ENCODE measurements at places on chromosomes 7 and 10.

- DNase-seq, result no peak
These were observed 30.0 kb upstream of the C1GALT1 start for GRCh38 chr7:7152315-7152714.

GRCh38 chr10:3544561-3544960 is 240.4 kb downstream of the KLF6 start:
- DNase-seq, result no peak

DNA sequence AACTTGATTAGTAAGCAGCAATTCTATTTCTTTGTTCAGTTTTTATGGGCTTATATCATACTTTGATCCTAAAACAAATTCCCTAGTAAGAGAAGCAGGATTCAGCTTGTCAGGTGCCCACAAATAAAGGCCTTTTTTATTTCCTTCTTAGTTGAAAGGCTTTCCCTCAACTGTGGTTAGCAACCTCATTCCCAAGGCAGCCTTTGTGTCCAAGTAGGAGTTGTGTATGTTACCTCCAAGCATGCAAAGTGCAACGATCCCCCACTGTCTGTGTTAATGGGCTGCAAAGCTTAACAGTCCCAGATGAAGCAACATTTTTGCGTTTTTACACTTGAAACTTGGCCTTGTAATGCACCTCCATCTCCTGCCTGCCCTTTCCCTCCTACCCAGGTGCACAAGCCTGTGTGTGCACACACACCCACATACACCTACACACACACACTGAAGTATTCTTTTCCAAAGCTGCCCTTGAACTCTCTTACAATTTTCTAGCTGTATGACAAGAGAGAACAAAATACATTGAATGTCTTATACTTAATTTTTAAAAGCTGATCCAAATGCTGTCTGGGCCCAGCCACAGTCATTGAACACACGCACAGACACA is 278.2 kb downstream of the SNX13 start:
- no peak for DNase-seq

DNA sequence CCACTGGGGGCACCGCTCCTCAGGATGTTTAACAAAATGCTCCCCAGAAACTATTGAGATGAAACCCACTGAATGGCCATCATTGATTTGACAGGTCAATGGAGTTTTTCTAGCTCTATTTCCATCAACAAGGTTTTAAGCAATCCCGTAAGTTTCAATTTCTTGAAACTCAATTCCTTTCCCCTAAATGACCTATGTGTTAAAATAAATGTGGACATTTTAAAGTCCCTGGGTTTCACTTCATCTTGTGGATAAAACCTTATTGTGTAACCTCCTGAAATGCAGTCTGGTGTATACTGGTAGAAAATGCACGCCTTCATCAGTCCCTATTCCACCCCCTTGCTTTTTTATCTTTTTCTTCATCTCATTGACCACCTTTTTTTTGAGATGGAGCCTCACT is 8.9 kb upstream of the C7orf33 start:
- no peak for DNase-seq

DNA sequence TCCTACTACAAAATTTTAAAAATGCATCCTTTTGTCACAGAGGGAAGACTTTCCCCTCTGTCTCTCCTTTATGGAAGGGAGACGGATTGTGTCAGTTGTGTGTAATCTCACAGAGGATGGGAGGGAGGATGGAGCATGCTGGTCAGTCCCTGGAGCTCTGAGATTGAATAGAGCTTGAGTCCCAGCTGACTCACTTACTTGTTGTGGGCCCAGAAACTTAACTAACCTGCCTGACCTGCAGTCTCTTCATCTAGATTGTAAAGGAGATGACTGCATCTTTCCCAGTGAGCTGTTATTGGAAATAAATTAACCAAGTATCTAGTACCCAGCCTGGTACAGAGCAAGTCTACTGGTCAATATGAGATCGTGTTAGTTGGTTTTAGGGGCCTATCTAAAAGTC is 77.9 kb upstream of the ADO start:
- DNase-seq, result no peak

GRCh38 chr7:128974241-128974934 is 36.7 kb downstream of the IRF5 start:
- DNase-seq, result no peak

DNA sequence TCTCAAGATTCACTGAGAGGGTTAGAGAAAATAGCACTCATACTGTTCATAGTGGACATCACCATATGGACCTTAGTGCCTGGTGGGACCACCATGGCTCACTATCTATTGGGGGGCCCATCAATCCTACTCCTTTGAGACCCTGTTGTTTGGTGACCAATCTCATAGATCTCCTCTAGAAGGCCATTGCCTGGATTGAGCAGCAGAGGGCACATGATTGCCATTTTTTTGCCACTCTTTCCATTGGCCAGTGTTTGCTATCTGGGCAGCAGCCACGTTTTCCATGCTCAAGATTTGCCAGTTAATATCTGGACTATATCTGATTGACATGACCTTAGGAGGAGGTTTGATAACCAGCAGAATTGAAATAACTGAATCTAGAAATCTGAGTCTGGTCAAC is 244.5 kb downstream of the ITGB1 start:
- DNase-seq, result no peak

DNA sequence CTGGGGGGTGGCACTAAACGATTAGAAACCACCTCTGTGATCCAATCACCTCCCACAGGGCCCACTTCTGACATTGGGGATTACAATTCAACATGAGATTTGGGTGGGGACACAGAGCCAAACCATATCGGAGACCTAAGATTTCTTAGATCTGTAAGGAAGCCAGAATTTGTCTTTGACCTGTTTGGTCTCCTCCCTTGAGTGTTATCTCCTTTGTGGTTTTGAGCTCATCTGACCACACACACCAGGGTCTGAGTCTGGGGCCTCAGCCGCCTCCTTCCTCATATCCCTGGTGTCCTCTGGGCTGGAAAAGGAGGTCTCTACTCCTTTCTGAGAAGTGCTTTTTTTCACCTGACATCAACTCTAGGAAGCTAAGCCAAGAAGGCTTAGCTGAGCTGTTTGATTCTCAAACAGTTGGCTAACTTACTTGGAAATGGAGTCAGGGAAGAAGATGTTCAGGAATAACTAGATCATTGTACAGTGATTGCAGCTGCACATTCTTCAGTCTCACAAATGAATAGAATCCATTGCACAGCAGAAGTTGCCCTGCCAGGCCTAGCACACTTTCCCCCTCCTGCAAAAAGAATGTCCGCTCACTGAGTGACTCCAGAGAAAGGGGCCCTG is 167.4 kb downstream of the ARHGAP21 start:
- no peak for DNase-seq

GRCh38 chr10:116014871-116015582 is 258.0 kb downstream of the GFRA1 start:
- no peak for DNase-seq

DNA sequence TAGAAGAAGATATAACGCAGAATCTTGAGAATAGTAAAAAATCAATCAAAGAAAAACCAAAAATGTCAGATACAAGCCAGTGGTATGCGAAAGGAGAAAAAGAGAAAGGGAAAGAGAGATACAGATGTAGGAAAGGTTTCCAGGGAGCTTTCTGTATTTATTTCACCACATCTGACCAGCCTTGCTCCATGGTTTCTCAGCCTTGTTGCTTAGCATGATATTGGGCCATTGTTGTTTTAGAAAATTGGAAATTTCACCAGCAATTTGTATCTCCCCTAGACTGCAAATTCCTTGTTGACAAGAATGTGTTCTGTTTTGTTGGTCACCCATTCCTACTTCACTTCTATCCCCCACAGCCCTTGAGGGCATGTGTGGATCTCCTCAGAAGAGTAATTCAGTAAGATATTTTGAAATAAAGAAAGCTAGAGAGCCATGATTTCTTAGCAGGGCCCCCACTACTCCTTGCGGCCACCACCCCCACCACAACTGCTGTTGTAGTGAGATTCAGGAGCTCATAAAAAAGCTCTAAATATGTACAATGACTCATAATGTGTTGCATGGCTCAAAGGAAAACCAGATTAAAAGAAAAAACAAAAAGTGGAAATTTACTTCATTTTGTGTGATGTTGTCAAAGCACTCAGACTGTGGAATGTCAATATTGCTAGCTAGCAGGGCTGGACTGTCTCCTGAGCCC is 138.7 kb downstream of the CHRM2 start:
- DNase-seq, result no peak

GRCh38 chr7:37508118-37508517 is 59.5 kb upstream of the ELMO1 start:
- DNase-seq, result no peak

- DNase-seq, result no peak
These were observed 405.5 kb upstream of the C7orf33 start for GRCh38 chr7:148185041-148185440.

DNA sequence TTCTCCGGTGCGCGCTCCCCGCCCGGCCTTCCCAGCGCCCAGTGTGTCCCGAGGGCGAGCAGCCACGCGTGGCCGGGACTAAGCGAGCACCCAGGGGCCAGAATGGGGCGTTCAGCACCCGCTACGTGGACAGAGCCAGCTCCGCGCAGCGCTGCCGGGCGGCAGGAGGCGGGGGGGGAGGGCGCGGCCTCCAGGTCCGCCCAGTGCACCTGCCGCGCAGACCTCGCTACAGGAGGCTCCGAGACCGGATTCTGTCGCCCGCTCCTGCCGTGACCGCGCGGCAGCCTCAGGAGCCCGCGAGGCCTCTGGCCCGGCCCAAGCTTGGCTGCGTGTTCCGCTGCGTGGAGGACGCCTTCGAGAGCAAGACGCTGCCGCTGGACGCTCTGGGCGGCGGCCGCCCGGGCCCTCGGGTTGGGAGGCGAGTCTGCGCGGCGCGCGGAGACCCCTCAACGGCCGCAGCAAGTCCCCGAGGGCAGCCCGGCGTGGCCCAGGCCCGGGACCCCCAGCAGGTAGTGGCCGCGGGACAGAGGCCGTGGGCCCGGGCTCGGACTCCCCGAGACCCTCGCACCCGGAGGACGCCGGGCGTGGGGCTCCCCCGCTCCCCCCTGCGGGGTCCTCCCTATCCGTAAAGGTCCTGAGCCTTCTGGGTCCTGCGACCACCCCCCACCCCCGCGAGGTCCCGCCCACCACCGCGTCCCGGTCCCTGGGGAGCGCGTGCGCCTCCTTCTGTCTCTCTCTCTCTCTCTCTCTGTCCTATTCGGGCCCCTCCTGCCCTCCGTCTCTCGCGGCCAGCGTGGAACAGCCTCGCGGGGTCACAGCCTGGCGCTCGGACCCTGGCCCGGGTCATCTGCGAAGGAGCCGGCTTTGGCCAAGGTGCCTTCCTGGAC is 904 bp upstream of the DPYSL4 start:
- no peak for DNase-seq

DNA sequence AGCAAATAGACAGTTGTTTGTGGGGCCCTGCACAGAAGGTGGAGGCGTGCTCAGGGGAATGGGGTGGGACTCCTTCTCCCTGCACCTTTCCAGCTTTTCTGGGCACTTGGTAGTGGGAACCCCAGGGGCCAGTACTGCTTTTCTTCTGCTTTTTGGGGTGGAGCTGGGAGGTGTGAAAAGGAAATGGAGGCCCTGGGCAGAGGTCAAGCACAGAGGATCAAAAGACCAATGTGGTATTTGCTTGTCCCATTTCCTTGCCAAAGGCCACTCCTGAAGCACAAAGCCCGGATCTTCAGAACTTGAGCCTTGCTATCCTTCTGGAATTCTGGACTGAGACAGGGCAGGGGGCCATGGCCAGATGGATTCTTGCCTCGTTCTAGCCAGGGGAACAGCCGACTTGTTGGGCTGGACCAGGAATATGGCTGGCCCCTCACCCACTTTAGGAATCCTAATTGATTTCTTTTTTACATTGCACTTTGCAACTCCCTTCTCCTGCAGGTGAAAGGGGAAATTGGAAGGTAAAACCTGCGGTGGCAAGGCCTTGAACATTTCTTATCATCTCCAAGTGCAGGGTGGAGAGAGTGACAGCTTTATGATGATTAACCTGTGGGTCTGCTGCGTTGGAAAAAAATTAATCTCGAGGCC is 26.5 kb downstream of the ADRA2A start:
- DNase-seq, result no peak

- no peak for DNase-seq
These were observed 59.9 kb upstream of the COBL start for GRCh38 chr7:51376420-51377092.

DNA sequence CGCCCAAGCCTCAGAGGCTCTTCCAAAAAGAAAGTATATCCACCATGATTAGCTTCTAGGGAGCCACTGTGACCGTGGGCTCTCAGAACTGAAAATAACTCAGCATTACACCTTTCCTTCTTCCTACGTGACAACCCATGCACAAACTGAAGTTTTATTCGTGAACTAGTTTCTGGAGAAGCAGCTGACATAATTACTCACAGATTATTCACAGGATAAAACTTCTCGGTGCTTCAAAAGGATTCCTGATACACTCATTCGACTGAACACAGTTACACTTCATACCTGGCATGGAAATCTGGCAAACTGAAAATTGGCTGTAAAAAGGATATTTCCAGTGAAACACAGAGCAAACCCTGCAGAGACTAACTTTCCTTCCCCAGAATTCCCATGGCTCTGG is 139.2 kb upstream of the PTER start:
- DNase-seq, result no peak

DNA sequence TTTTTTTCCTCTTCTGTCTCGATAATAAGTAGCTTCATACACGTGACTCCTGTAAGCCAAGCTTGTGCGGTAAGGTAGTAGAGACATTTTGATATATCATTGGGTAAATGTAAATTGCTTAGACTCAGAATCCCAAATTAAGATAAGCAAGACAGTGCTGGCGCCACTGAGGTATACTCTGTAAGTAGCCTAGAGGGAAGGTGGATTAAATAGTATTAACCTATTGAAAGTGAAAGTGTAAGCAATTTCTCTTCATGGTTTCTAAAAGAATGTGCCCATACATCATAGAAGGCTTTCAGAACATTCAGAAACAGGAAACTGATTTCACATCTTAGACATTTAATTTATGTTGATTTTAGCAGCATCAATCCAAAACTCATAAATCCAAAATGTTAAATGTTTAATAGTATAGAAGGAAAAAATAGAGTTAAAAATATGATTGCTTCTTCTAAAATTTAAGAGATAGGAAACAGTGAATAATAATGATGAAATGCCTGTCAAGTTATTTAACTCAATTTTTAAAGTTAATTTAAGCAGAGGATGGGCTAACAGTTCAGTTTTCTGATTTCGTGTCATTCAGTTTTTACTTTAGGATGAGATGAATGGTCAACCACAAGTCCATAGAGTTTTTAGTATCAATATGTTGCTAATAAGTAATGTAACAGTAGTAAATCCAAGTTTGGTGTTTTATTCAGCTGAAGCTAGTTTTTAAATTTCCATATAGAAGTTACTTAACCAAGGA is 36.8 kb downstream of the LRRC72 start:
- DNase-seq, result no peak

DNA sequence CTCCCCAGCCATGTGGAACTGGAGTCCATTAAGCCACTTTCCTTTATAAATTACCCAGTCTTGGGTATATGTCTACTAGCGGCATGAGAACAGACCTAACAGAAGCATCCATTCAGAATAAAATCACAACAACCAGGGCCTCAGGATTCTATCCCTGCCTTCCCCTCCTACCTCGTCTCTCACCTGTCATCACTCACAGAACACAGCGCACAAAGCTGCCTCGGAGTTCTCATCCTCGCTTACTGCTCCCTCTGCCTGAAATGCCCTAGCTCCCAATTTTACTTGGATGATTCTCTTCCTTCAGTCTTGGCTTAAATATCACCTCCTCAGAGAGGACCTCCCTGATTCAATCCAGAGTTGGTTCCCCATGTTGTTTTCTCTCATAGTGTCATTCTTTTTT is 70.7 kb upstream of the AFAP1L2 start:
- DNase-seq, result no peak

- DNase-seq, result no peak
These were observed 26.1 kb downstream of the NOM1 start for GRCh38 chr7:156975620-156976019.

GRCh38 chr10:102632394-102633111 is 11.7 kb upstream of the TRIM8 start:
- no peak for DNase-seq

Data from NCI-H1105 (cell line).